IMR-90 (cell line): ENCODE measurements at places on chromosomes 3 and 15.

- peak; percentile 19 for DNase-seq
These were observed 125.3 kb upstream of the SPRED1 start for GRCh38 chr15:38127306-38127771.

- DNase-seq, result no peak
These were observed 160.1 kb downstream of the MFSD1 start for GRCh38 chr3:158961911-158962310.

- DNase-seq, result no peak
These were observed 90.0 kb downstream of the PIK3R4 start for GRCh38 chr3:130656627-130657026.

GRCh38 chr3:129289201-129289921, 10.7 kb downstream of the HMCES start:
- peak; percentile 86 for DNase-seq

DNA sequence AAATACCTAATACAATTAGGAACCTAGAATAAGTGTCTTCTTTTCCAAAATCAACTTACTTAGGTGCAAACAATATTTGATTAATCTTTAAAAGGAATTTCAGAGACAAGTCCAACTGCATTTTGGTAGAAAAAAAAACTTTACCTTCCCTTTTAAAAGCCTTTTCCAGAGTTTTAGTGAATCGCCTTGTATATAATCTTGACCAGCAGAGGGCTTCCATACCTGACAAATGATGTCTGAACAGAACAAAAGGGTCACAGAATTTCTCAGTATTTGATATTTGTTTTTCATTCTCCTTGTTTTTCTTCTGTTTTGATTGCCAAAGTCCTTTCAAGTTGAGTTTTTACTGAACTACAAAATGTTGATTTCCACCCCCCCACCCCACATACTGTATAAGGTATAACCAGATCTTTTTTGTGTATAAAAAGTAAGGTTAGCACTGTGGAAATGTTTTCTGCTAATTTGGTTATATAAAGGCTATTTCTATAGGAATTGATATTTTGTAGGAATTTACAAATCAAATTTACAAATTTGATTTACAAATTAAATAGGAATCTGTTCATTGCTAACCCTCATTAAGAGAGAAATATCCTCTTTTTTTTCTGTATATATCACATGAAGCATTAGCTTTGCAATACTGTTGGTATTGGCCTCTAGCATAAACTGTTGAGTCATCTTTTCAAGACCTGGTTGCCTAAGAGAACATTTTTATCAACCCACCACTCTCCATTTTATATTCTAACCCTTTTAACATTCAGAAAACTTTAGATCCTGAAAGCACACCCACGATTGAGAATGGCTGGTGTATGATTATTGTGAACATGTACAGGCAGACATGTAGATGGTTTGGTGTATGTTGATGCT, 464.1 kb upstream of the RARB start:
- peak; percentile 17 for DNase-seq

DNA sequence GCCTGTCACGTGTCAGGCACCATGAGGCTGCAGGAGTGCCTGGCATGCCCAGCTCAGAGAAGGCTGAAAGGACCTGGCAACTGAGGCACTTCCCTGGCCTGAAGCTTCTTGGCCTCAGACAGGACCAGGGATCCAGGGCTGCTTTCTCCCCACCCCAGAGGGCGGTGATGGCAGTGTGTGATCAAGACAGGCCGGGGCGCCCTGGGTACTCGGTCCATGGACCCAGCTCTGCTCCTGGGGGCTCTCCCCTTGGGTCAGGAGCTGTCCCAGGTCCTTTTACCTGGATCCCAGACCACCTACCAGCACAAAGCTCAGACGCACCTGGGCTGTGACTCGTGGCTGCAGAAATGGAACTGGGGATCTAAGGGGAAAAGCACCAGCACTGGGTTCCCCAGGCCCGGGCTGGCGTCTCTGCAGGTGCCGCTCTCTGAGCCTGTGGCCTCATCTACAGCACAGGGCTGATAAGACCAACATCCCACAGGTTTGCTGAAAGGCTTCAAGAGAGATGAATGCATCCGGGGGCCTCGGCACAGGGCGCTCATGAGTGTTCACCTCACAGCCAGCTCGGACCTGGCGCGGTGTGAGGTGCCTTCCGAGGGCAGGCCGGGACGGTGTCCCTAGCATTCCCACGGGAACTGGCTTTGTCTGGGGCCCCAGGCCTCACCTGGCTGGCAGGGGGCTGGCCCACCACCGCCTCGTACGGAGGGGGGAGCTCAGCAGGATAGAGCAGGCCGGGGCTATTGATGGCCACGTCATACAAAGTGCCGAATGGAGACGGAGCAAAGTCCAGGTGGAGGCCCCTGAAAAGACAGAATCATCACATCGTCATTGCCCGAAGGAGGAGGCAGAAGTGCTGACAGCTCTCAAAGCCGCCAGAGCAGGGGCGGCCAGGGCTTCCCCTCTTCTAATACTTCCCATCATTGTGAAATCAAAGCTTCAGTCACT, 133.6 kb downstream of the NSMCE3 start:
- DNase-seq, result no peak

- no peak for DNase-seq
These were observed 835.4 kb upstream of the GBE1 start for GRCh38 chr3:82596805-82597204.

DNA sequence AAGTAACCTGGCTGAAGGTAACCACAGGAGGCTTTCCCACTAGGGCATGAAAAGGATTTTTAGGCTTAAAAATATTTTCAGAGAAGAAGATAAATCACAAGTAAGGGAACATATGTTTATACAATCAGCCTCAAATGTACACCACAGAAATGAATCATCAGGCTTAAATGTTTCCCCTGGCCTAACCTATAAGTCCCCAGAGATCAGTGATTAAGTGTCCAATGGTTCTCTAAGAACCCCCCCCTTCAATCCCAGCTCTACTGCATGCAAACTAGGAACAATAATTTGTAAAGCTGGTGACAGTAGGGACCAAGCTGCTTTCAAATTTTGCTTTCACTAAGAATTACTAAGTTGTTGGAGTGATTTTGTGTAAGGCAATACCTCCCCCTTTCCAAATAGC, 431.6 kb upstream of the LMCD1 start:
- no peak for DNase-seq

DNA sequence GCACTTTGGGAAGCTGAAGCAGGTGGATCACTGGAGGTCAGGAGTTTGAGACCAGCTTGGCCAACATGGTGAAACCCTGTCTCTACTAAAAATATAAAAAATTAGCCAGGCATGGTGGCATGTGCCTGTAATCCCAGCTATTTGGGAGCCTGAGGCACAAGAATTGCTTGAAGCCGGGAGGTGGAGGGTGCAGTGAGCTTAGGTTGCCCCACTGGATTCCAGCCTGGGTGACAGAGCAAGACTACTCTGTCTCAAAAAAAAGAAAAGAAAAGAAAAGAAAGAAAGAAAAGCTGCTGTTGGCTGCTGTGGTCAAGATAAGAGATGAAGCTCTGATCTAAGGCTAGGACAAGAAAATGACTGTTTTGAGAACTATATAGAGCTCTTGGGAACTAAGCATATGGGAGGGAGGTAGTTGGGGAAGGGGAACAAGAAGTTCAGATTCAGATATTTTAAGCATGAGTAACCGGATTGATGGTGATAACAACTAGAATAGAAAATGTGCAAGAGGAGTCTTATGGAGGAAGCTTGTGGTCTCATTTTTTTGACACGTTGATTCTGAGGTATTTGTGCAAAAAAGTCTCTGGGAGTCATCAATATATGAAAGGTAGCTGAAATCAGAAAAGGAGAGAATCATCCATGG, 25.7 kb downstream of the DNAH12 start:
- DNase-seq, result peak; percentile 2

- DNase-seq, result no peak
These were observed 16.9 kb downstream of the ANPEP start for GRCh38 chr15:89797678-89798201.

GRCh38 chr15:90716317-90716975, 700 bp upstream of the BLM start:
- DNase-seq, result peak; percentile 5
